ENCODE measurements at places on chromosomes 5 and 9. TPM values are rescaled to one million over a fixed set of nuclear protein-coding genes. Genes with fewer than 3 reads are reported as not detected.

The GABRG2 gene
- not detected for total RNA-seq

The INSL6 gene
- total RNA-seq: not detected

The PLPP1 gene
- 10.5 TPM for total RNA-seq

The PCDHGA6 gene
- 21.6 TPM for total RNA-seq

The EFNA5 gene
- total RNA-seq: 16.7 TPM

The GRXCR2 gene
- not detected for total RNA-seq

The NAIP gene
- 14.0 TPM for total RNA-seq

The RNF224 gene
- 0.17 TPM for total RNA-seq

The AQP7 gene
- total RNA-seq: not detected

DNA sequence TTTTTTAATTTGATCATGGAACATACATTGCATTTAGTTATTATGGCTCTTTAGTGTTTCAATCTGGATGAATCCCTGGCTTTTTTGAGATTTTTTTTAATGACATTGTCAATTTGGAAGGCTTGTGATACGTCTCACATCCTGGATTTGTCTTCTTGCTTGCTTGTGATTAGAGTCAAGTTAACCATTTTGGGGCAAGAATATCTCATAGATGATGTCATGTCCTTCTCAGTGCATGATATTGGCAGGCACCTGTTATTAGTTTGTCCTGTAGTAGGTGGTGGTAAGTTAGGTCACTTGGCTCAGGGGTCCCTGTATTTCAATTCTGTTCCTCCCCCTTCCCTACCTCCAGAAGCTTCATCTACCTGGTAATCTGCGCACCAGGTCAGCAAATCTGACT, 3.3 kb downstream of the PSD2 start:
- no peak for DNase-seq

- no peak for DNase-seq
These were observed 81.6 kb downstream of the KCNIP1 start for GRCh38 chr5:170585273-170585948.

GRCh38 chr5:136285096-136285855, 80.1 kb downstream of the TRPC7 start:
- DNase-seq: no peak

DNA sequence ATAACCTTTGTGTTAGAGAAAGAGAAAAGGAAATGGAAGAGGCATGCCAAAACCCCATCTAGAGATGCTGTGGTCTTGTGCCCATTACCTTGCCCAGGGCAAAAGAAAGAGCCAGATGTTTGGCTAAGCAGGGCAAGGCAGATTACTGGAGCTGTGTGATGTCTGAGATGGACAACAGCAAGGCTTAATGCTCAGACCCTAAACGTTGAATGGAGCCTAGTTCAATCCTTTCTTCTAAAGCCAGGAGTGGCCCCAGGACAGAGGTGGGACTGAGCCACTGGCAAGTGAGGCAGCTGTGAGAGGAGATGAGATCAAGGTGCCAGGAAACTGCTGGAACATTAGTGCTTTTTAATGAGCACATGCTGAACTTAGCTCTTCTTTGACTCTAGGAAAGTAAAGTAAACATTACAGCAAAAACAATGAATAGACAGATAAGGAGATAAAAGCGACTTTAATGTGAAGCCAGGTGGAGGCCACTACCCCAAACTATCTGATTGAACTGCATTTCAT, 143.0 kb upstream of the EGFLAM start:
- DNase-seq: no peak

All from A673 (cell line).